Astrocyte (in vitro differentiated cells and primary cell): ENCODE measurements at places on chromosomes 3 and 15.
A peak's percentile ranks its signal among the peaks of the same experiment; 100 is the strongest.

DNA sequence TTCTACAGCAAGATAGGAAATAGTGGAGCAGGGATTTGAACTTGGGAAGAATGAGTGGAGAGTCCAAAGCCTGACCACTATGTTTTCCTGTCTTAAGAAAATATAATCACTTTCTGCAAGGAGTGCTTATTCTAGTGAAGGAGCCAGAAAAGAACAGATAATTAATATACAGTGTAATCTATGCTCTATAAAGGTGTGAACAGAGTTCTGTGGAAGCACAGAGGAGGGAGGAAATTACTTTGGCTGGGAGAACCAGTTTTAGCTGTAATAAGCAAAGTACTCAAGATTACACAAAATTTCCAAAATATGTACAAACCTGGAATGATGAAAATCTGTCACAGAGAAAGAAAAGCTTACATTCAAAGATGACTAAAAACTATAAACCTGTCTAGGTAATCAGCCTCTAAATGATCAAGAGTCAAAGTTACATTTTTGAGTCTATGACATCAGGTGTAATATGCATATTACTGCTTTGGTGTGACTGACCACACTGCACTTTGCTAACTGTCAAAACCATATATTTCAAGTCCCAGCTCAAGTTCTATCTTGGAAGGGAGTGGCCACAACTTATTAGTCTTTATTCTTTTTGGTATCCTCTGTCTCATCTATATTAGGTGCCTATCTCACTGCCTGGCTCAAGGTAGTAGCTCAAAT, 40.7 kb upstream of the MB21D2 start:
- DNase-seq: no peak

DNA sequence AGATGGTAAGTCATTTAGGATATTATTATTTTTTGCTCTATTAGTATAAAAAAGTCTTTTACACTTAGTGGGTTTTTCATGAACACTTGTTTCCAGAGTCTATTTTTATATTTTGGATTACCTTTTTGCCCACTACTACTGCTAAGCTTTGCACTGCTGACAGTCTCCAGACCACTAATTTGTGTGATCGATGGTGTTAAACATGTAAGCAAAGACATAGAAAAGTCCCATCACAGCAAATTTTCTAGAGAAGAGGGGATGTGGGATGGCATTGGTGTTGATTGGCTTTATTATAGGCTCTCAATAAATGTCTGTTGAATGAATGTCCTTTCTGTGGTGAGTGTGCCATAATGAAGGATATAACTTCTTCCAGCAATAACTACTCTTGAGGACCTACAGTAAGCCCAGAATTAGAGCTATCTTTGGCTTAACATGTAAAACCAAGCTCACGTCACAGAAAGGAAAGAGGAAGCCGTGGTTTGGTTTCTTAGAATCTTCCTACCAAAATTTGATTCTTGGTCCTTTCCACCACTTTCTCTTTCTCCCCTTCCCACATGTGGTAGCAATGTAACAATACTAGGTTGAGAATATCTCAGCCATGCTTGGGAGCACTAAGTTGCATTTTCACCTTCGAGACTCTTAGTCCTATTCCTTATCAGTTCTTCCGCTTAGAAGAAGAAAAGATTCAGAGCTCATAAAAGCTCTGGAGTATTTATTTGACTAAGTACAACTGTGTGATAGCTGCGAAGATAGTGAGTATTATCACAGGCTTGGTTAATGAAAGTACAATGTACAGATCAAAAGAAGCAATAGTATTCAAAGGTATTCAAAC, 90.6 kb upstream of the UMPS start:
- no peak for DNase-seq

DNA sequence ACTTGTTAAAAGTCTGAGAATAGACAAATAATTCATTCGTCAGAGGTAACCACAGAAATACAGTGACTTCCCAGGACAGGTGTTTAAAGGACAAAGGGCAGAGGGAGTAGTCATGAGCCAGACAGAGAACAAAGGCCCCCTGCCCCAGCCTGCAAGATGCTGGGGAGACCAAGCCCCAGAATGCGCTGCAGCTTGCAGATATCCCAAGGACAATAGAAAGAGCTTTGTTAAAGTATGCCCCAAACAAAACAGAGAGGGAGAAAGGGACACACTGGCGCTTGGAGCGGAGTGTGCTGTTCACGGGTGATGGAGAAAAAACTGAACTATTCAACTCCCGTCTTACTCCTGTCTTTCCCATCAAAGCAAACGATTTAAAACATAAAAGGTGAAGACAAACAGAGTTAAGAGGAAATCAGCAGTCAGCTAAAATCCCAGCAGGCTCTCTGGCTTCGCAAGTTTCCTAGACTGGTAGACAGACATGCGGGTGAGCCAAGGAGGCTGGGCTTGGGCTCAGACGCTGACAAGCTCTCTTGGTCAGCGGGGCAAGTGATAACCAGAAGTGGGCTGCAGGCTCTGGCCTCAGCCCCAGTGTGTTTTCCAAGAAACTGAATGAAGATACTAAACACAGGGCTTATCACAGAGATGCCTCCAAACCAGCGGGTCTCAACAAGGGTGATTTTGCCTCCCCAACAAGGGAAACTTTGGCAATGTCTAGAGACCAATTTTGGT, 130.1 kb downstream of the UACA start:
- no peak for DNase-seq

DNA sequence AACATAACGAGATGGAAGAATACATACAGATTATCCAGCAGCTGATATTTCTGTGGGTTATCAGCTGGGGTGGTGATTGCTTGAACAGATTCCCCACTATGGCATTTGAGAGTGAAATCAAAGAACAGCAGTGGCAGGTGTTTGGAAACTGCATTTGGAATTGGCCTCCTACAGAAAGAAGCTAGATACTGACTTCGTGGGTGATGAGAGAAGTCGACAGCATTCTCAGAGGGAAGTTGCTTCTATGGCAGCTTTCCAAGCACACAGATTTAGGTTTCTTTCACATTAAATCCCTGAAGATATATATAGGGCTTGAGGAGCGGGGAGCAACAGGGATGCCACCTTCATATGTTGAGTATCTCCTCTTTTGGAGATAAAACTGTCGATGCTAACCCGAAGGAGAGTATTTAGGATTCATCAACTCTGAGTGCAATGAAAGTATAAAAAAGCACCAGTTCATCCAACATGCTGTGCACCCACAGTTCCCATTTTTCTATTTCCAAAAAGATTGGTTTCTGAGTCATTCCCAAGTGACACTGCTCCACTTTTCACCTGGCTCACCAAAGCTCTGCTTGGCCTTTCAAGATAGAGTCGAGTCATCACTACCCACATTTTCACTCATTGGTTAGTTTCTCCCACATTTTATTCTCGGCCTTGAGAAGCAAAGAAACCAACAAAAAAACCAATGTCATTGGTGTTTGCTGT, 579.8 kb upstream of the SUCLG2 start:
- no peak for DNase-seq

GRCh38 chr15:63414474-63415120, 33.0 kb upstream of the CA12 start:
- DNase-seq: no peak

- DNase-seq: no peak
Observed at GRCh38 chr3:126921085-126921824, 61.7 kb upstream of the PLXNA1 start.

- no peak for DNase-seq
Observed at GRCh38 chr15:55247766-55248427, 41.7 kb downstream of the RAB27A start.

- DNase-seq: no peak
Observed at GRCh38 chr3:23880703-23881339, 36.0 kb downstream of the NKIRAS1 start.

DNA sequence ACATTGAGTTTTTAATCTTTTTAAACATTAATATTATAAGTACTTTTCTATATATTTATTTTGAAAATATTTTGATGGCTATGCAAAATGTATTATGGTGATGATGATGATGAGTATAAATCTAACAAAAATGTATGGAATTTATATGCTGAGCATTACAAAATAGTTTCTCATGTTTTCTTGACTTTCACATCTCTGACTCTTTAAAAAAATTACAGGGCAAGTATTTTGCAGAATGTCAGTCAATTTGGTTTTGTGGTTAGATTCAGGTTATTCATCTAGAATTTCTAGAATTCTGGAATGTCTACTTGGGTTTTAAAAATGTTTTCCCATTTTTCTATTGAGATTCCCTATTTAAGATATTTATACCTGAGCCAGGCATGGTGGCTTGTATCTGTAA, 41.7 kb upstream of the ANP32A start:
- DNase-seq: no peak

GRCh38 chr15:89991312-89991711, 9.8 kb upstream of the ZNF710 start:
- no peak for DNase-seq

- DNase-seq: no peak
Observed at GRCh38 chr3:64675687-64676247, 12.0 kb downstream of the ADAMTS9 start.

DNA sequence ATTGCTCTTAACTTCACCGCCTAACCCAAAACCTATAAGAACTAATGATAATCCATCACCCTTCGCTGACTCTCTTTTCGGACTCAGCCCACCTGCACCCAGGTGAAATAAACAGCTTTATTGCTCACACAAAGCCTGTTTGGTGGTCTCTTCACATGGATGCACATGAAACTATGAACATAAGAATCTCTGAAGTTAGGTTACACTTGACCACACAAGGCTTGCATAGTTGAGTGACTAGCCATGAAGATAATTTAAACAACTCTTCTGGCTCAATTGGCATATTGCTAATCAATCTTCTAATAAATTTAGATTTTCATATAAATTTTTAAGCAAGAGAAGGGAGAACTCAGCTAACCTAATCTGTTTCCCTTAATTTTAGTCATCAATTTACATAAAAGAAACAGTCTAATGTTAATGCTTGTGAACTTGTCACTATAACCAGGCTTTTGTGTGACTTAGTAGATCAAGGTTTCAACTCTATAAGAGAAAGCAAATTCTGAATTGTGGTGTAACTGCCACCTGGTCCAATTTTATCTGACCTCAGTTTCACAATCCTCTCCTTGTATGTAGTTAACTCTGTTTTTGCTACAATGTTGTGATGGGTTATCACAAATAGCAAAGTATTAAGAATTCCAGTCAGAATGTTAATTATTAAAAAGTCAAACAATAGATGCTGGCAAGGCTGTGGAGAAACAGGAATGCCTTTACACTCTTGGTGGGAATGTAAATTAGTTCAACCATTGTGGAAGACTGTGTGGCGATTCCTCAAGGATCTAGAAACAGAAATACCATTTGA, 82.0 kb downstream of the HHLA2 start:
- no peak for DNase-seq

DNA sequence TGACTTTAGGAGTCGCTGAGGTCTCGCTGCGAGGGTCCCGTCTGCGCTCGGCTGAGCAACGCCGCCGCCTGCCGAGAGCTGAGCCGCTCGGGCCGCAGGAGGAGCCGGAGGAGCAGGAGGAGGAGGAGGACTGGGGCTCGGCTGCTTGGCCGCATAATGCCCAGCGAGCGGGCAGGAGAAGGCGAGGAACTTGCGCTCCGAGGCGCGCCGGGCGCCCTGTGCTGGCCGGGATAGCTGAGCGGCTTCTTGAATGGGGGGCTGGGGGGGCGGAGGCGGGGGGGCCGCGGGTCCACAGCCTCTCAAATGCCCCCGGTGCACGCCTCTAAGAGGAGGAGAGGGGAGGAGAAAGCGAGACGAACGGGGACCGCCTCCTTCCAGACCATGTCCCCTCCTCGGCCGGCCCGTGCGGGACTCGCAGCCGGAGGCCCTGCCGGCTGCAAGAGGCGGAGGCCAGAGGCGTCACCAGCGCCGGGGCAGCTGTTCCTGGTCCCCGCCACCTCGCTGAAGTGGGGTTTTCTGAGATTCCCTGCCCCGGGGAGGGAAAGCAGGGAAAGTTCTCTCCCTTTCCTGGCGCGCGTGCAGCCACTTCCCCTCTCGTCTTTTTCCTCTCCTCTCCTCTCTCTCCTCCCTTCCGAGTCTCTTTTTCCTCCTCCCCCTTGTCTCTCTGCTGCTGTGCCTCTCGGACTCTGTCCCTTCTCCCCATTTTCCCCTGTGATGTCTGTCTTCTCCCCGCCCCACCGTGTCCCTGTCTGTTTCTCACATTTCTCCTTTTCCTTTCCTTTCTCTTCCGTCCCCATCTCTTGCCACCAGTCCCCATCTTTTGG, at the start of gene ADAMTS9:
Gene ADAMTS9 (minus strand): TSS at position 220 of the 824 bp plus-strand sequence. CDS start 343 bp downstream, outside the sequence.
- peak; percentile 56 for DNase-seq

DNA sequence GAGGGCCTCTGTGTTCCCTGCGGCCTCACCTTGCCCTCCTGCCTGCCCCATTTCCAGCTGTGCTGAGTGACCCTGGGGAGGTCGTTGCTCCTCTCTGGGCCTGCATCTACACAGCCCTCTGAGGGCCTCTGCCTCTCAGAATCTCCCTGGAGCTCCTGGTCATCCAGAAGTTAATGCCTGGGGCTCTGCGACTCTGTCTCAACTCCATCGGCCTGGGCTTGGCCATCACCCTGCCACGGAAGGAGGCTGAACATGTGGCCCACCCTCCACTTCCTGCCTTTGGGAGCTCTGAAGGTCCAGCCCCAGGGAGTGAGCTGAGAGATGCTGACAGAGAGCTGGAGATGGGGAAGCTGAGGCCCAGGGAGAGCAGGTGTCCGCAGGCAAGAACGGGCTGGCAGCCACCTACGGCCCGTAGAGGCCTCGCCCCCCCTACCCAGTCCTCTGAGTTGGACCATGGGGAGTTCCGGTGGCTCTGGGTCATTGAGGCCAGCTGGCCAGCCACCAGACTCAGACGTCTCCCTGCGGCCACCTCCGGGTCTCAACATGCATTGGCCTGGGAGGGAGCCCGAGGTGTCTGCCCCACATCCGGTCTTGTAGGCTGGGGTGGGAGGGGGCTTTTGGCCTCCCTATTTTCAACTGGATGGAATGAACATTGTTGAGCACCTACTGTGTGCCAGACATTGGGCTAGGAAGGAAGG, 34.2 kb downstream of the GRIP2 start:
- no peak for DNase-seq

GRCh38 chr3:12195231-12195630, 36.5 kb upstream of the TIMP4 start:
- DNase-seq: peak; percentile 35

GRCh38 chr15:76787273-76787672, 117.9 kb downstream of the SCAPER start:
- DNase-seq: no peak

DNA sequence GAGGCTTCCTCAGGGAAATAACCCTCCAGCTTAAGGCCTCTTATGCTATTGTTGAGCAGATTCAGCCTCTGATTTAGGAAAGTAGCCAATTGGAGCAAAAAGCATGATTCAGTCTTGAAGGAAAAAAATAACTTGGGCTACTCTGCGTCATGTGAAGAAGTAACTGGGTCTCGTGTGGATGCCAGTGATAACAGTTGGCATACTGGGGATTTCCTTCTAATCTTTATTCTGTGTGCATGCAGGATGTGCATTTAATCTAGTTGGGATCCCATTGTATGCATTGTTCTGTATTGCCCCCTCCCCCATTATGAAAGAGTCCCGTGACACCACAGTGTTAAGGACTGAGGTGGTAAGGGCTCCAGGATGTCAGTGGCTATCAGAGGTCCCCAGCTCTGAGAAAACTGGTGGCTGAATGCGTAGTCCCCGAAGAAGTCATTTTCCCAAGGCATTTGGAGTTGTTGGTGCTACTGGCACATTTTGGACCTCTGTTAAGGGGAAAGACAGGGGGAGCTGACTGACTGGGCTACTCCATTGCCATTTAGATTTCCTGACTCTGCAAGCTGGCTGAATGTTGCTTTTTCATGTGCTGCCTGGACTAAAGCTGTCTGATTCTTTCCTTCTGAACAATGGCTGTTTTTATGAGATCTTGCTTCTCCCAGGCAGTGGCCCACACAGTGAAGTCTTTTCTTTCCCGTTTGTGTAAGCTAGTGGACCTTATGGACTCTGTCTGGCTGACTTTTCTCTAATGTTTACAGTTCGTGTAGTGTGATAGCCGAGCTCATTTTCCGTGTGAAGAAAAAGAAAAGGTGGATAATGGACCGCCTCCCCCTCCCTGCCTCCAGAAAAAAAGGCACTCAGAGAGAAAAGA, 38.4 kb upstream of the TRAK1 start:
- DNase-seq: peak; percentile 88
